ENCODE measurements at places on chromosomes 6 and 20.

GRCh38 chr6:122678841-122679240, 68.6 kb downstream of the PKIB start:
- DNase-seq = no peak
- H3K36me3 ChIP-seq = no peaks in the 10 kb centered on the region
- H3K4me3 ChIP-seq = no peak overlapping the region
- H3K27ac ChIP-seq = no peak overlapping the region

DNA sequence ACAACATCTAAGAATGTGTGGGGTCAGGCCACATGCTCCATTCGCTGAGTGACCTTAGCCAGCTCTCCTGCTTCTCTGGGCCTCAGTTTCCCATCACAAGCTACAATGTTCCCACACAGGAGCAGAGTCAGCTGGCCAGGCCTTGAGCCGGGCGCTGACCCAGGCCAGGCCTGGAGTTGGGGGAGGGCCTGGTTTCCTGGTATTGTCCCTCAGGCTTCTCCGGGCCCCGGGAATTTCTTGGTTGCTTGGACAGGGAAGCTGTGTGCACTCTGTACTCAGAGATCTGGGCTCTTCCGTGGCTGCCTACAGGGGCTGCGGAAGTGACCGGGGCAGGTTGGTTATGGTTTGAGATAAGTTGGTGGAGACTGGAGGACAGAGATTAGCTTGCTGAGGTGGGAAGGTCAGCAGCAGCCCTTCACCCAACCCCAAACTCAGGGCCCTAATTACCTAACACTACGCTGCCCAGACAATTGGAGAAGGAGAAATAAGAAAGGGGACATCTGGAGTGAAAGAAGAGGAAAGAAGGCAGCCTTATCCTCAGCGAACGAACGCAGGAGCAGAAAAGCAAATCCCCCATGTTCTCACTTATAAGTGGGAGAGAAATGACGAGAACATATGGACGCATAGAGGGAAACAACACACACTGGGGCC, 6.2 kb downstream of the TGM2 start:
- H3K4me3 ChIP-seq = no peak overlapping the region
- peaks cover 6% of the 10 kb centered on the region for H3K27me3 ChIP-seq
- peaks cover 6% of the 10 kb centered on the region for H3K4me1 ChIP-seq
- DNase-seq = no peak

- H3K36me3 ChIP-seq = peaks cover 6% of the 10 kb centered on the region
- no peak overlapping the region for H3K4me3 ChIP-seq
- DNase-seq = no peak
- H3K27me3 ChIP-seq = no peaks in the 10 kb centered on the region
Measured at GRCh38 chr6:71238351-71238750, 50.3 kb upstream of the OGFRL1 start.

- no peaks in the 10 kb centered on the region for H3K36me3 ChIP-seq
- peak overlapping the region; percentile 67 for H3K4me3 ChIP-seq
- H3K27ac ChIP-seq = no peak overlapping the region
- peaks cover 9% of the 10 kb centered on the region for H3K27me3 ChIP-seq
- DNase-seq = peak; percentile 48
Measured at GRCh38 chr6:33279971-33280511, 3.1 kb downstream of the B3GALT4 start.

DNA sequence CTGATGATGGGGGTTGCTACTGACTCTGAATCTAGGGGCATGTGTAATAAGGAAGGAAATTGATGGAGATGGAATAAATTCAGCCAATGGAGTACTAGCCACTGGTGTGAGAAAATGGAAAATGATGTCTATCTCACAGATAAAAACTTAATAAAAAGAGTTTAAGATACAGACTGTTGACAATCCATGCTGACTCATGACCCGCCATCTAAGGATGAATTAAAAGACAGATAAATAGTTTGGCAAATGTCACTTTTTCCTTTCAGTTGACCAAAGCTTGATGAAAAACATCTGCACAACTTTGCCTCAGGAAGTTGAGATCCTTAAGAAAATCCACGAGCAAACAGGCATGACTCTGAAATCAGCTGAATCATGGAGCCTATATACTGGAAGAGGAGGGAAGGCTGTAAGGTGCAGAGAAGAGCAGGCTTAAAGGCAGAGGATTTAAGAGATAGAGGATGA, 82.6 kb upstream of the BMP5 start:
- DNase-seq = no peak
- no peak overlapping the region for H3K4me3 ChIP-seq
- no peaks in the 10 kb centered on the region for H3K27me3 ChIP-seq
- H3K36me3 ChIP-seq = no peaks in the 10 kb centered on the region
- peaks cover 4% of the 10 kb centered on the region for H3K4me1 ChIP-seq

- H3K4me3 ChIP-seq = no peak overlapping the region
- no peaks in the 10 kb centered on the region for H3K4me1 ChIP-seq
- no peaks in the 10 kb centered on the region for H3K36me3 ChIP-seq
- no peak for DNase-seq
- no peaks in the 10 kb centered on the region for H3K27me3 ChIP-seq
Measured at GRCh38 chr6:134491477-134491876, 173.6 kb upstream of the SGK1 start.

- no peak overlapping the region for H3K27ac ChIP-seq
- no peak for DNase-seq
- H3K27me3 ChIP-seq = peaks cover 3% of the 10 kb centered on the region
- no peak overlapping the region for H3K4me3 ChIP-seq
Measured at GRCh38 chr6:170262489-170263088, 28.3 kb downstream of the DLL1 start.

DNA sequence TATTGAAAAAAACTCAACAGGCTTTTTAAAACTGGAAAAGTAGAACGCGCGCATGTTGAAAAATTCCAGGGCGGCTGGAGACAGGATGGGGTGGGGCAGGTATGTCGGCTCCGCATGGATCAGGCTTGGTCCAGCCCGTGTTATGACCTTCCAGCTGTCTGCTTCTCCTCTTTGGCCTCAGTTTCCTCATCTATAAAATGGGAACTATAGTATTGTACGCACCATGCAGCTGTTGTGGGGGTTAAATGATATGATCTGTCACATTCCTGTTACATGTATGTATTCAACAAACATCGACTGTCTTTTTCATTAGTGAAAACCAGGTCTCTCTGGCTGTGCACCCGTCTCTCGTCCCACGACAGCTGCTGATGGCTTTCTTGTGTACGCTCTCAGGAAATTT, 18.8 kb downstream of the PHACTR3 start:
- peaks cover 5% of the 10 kb centered on the region for H3K4me1 ChIP-seq
- H3K27me3 ChIP-seq = peaks cover 9% of the 10 kb centered on the region
- no peak for DNase-seq
- H3K36me3 ChIP-seq = peaks cover 16% of the 10 kb centered on the region
- H3K27ac ChIP-seq = no peak overlapping the region
- H3K4me3 ChIP-seq = no peak overlapping the region

GRCh38 chr6:3671382-3671781, 80.1 kb downstream of the PXDC1 start:
- H3K27me3 ChIP-seq = peaks cover 3% of the 10 kb centered on the region
- no peak for DNase-seq
- H3K4me3 ChIP-seq = no peak overlapping the region
- peaks cover 1% of the 10 kb centered on the region for H3K4me1 ChIP-seq
- H3K27ac ChIP-seq = no peak overlapping the region

GRCh38 chr6:168131464-168132415, 52.7 kb upstream of the FRMD1 start:
- H3K4me3 ChIP-seq = no peak overlapping the region
- peaks cover 4% of the 10 kb centered on the region for H3K27me3 ChIP-seq
- DNase-seq = no peak
- no peak overlapping the region for H3K27ac ChIP-seq

GRCh38 chr6:14875481-14876063, 370.3 kb upstream of the JARID2 start:
- H3K4me3 ChIP-seq = no peak overlapping the region
- no peak overlapping the region for H3K27ac ChIP-seq
- H3K27me3 ChIP-seq = peaks cover 3% of the 10 kb centered on the region

DNA sequence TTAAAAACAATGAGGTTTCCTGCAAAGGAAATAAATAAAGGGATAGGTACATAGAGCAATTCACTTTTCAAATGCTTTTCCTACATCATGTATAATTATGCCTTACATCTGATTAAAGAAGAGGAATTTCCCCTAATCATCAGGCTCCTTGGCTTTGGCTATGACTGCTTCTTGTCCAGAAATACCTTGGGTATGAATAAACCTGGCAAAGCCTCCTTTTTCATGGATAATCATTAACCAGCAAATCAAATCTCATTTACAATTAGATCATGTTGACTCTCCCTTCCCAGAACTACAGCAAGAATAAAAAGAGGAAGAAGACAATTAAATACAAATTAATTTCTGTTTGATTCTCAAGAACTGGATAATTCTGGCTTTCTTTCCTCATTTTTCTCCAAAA, 58.0 kb upstream of the CD2AP start:
- no peak overlapping the region for H3K4me3 ChIP-seq
- no peaks in the 10 kb centered on the region for H3K36me3 ChIP-seq
- no peaks in the 10 kb centered on the region for H3K27me3 ChIP-seq
- no peak overlapping the region for H3K27ac ChIP-seq
- no peaks in the 10 kb centered on the region for H3K4me1 ChIP-seq
- no peak for DNase-seq

DNA sequence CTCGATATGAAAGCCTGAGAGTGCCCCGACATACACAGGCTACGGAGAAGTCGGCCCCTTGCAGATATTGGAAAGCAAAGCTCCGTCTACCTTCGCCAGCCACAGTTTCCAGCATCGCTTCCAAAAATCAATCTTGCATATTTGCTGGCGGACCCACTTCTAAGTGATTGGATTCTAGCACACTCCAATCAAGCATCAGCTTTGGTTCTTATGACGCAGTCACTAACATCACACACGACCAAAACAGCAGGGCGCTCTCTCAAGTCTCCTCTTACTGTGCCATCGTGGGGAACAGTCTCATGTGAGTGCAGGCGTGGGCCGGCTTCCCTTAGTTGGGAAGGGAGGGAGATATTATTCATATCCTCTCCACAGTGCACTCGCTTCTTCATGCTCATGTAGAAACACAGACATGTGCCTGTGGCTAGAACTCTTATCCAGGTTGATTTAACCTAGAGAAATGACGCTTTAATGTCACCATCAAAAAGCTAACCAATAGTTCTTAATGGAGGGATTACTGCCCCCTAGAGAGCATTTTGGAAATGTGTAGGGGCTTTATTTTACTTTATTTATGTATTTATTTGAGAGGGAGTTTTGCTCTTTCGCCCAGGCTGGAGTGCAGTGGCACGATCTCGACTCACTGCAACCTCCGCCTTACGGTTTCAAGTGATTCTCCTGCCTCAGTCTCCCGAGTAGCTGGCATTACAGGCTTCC, 229.8 kb downstream of the SOD2 start:
- H3K4me1 ChIP-seq = peaks cover 2% of the 10 kb centered on the region
- no peak overlapping the region for H3K4me3 ChIP-seq
- no peak overlapping the region for H3K27ac ChIP-seq
- no peaks in the 10 kb centered on the region for H3K27me3 ChIP-seq

DNA sequence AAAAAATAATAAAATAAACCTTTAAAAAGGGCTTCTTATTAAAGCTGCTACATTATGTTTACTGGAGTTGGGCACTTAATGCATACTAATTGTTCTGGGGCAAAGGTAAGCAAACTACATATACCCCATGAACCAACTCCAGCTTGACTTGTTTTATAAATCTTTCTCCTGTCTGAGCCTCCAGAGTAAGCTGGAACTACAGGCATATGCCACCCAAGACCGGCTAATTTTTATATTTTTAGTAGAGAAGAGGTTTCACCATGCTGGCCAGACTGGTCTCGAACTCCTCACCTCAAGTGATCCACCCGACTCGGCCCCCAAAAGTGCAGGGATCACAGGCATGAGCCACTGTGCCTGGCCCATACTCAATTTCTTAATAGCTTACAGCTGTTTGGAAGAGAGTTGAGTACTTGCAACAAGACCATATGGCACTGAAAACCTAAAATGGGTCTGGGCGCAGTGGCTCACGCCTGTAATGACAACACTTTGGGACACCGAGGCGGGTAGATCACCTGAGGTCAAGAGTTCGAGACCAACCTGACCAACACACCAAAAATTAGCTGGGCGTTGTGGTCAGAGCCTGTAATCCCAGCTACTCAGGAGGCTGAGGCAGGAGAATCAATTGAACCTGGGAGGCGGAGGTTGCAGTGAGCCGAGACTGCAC, 19.9 kb downstream of the ROMO1 start:
- H3K4me3 ChIP-seq = no peak overlapping the region
- H3K27me3 ChIP-seq = no peaks in the 10 kb centered on the region
- no peak overlapping the region for H3K27ac ChIP-seq
- DNase-seq = no peak

- no peaks in the 10 kb centered on the region for H3K36me3 ChIP-seq
- H3K4me3 ChIP-seq = peak overlapping the region; percentile 27
- peaks cover 8% of the 10 kb centered on the region for H3K4me1 ChIP-seq
- no peak for DNase-seq
- peak overlapping the region; percentile 57 for H3K27ac ChIP-seq
- H3K27me3 ChIP-seq = no peaks in the 10 kb centered on the region
Measured at GRCh38 chr6:78482801-78483552, 384.4 kb upstream of the IRAK1BP1 start.

GRCh38 chr6:151442371-151442770, 9.6 kb downstream of the RMND1 start:
- no peak overlapping the region for H3K27ac ChIP-seq
- no peaks in the 10 kb centered on the region for H3K36me3 ChIP-seq
- peaks cover 2% of the 10 kb centered on the region for H3K27me3 ChIP-seq

DNA sequence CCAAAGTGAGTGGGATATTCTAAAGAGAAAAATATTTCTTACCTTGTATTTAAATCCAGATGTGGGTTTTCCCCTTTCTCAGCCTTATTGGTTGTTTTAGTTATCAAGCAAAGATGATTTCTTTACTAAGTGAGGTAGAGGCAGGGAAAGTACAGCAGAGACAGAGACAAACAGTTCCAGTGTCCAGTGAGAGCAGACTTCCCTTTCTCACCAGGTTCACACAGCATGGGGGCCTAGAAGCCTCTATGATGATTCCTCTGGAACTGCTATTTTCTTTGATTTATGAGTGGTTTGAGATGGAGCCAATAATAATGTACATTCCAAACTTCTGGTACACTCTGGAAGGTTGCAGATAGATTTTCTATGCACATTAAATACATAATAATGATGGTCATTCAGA, 234.0 kb upstream of the MARCKS start:
- DNase-seq = no peak
- H3K27ac ChIP-seq = no peak overlapping the region
- H3K4me3 ChIP-seq = no peak overlapping the region
- H3K4me1 ChIP-seq = peaks cover 4% of the 10 kb centered on the region
- H3K36me3 ChIP-seq = no peaks in the 10 kb centered on the region
- H3K27me3 ChIP-seq = peaks cover 1% of the 10 kb centered on the region
